ENCODE measurements at places on chromosomes 2 and 18.

DNA sequence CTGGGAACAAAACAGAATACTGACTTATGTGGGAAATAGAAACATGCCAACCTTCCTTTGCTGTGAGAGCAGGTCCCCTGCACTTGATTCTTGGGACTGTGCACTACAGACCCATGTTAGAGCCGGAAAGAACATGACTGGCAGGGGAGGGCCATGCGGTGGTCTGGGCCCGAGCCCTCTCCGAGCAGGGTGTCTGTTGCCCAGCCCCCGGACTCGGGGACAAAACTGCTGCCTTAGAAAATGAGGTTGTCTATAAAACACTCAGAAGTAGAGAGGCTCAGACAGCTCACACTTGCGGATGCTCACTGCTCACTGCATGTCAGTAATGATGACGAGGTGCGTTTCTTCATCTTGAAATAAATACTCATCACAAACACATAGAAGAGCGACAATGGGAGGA, 270.7 kb upstream of the HDAC4 start:
- no peak for DNase-seq

DNA sequence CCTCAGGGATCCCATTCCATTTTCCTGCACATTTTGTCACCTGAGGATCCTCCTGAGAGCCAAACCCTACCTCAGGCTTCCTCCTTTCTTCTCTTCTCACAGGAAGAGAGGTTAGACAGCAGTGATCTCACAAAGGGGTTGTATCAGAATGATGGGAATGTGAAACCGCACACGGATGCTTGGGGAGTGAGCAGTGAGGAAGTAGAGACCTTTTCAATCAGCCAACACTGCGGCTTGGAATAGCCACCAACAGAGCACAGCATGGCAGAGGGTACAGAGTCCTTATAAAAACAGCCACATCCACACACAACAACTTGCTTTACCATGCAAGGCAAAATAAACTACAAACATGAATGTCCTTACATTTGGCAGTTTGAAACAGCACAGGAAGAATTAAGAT, 8.7 kb downstream of the TMEM182 start:
- DNase-seq, result no peak

DNA sequence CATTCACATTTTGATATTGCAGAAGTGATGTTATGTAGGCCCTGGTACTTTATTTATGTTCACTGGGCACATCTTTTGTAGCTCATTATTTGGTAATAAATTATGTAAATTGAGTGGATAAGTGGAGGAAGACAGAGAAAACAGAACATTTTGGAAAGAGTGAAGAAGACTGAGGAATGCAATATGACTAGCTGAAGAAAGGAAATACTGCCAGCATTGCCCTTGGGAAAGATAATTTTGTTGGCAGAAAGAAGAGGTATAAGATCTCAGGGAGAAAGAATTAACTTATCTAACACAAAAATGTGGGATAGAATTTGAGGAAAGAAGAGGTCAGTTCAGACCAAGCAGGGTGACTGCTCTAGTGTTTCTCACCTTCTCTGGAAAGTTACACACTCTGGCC, 118.8 kb downstream of the TTC27 start:
- no peak for DNase-seq

DNA sequence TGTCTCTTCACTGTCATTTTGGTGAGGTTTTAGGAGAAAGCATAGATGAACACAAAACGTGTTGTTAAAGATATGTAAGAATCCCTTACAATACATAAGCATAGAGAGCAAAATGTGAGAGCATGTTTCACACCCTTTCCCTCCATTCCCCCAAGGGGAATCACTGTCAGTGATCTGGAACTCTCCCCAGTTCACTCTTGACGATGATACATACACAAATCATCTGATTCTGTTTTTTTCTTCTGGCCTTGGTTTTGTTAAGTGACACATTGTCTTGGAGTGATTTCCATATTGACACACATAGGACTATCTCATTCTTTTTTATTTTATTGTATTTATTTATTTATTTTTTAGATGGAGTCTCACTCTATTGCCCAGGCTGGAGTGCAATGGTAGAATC, 53.7 kb upstream of the TANC1 start:
- DNase-seq, result no peak

DNA sequence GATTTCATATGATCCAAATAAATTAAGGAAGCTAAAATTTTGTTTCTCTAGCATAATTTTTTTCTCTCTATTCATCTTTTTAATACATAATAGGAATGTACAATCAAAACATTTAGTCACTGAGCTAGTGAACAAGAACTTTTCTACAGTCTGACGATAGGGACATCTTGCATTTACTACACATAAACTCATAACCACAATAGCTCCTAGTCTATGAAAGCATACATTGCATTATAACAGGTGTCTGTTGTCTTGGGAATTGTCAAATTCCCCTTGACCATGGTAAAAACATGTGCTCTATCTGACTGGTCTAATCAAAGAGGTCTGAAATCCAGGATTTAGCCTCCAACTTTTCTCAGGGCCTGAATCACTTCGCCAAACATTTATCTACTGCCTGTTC, 144.8 kb downstream of the FAM124B start:
- no peak for DNase-seq

DNA sequence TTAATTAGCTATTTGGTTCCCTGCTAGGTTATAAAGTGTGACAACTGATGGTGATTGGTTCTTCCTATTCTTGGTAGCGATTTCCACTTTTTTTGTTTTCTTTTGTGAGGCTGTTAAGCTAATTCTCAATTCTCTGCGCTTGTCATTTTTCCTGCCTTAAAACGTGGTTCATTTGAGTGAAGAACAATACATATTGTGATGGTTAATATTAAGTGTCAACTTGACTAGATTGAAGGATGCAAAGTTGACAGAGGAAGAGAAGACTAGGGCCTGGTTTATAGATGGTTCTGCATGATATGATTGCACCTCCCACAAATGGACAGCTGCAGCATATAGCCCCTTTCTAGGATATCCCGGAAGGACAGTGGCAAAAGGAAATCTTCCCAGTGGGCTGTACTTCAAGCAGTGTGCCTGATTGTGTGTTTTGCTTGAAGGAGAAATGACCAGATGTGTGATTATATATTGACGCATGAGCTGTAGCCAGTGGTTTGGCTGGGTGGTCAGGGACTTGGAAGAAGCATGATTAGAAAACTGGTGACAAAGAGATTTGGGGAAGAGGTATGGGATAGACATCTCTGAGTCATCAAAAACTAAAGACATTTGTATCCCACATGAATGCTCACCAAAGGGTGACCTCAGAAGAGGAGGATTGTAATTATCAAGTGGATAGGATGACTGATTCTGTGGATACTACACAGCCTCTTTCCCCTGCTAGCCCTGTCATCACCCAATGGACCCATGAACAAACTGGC, 39.4 kb upstream of the ZNF804A start:
- no peak for DNase-seq

DNA sequence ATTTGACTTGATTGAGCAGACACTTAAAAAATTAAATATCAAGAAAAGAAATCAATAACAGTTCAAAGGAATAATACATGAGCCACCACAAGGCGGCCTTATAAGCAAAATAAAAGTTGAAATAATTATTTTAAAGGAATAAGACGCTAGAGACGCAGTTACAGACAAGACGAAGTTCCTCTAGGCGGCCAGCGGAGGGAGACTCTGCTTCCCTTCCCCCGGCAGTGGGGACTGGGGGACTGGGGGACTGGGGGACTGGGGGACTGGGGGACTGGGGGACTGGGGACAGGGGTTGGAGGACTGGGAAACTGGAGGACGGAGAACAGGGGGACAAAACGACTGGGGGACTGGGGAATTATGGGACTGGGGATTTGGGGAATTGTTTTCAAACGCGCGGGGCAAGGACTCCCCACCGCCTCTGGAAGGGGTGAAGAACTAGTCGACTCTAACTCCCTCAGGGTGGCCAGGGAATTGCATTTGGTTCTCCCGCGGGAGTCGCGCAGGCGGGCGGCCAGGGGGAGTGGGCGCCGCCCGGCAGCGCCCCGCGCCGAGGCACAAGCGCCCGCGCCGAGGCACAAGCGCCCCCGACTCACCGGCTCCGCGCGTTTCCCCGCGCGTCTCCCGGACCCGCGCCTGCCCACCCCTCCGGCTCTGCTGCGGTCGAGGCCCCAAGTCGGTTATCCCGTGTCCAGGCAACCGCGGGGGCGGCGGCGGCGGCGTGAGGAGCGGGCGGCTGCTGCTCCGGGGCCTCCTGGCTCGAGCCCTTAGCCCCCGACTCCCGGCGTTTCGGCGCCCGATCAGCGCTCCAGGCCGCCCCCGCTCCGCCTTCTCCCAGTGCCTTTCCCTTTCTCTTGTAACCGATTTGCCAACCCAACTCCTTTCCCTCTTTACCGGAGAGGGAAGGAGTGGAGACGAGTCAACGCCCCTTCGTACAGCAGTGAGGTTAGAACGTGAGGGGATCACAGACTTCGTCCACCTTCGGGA, at the start of gene CCDC178:
TSS of gene CCDC178 (minus strand) at position 662 of the 984 bp plus-strand sequence. CDS start 28,633 bp downstream, outside the sequence.
- DNase-seq, result no peak

- DNase-seq, result no peak
Measured at GRCh38 chr2:134926231-134926931, 7.8 kb downstream of the CCNT2 start.

DNA sequence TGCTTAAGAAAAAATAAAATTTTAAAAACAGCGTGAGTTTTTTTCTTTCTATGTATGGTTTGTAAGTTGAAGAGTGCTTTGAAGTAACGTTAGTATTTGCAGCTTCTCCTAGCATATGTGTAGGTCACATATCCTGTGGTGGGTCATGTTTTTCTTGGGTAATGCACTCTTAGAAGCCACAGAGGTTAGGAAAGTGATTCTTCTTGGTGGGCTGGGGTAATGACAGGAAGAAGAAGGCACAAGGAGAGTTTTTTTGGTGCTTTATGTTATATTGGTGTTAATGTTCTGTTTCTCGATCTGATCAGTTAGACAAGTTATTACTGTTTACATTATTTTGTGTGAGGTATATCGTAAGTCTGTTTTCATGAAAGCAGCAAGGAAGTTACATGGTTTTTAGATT, 109.0 kb downstream of the ICA1L start:
- no peak for DNase-seq

DNA sequence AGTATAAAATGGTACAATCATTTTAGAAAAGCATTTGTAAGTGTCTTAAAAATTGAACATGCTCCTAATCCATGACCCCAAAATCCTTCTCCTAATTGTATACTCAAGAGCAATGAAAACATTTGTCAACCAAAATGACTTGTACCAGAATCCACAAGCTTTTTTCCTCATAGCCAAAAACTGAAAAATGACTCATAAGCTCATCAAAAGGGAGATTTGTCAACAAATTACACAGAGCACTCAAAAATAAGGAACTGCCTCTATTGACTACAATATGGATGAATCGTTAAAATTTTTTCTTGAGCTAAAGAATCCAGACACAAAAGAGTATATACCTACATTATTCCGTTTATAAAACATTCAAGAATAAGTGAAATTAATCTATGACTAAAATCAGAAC, 544.8 kb downstream of the ARHGAP15 start:
- no peak for DNase-seq

All from stimulated activated CD4-positive, alpha-beta T cell treated with anti-CD3 and anti-CD28 coated beads, Interleukin-15, amount 100 ng/mL, for 48 hours (primary cell).